ENCODE measurements at places on chromosomes 5 and 9.

- no peak for DNase-seq
Measured at GRCh38 chr9:105299190-105299854, 54.9 kb downstream of the SLC44A1 start.

DNA sequence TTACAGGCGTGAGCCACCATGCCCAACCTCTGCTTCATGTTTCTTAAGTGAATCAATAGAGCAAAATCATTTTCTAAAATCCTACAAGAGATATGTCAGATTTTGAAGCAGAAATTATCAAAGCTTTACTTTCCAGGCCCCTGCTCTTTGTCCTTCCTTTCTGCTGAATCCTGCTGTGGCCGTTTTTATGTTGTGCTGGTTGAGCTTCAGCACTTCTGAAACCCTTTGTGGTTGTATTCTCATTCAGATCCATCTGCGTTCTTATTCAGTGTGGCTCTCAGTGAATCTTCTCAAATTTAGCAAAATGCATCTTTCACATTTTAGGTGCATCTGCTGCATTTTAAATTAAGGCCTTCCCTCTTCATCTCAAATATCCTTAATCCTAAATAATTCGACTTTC is 26.0 kb downstream of the JMY start:
- DNase-seq = no peak

DNA sequence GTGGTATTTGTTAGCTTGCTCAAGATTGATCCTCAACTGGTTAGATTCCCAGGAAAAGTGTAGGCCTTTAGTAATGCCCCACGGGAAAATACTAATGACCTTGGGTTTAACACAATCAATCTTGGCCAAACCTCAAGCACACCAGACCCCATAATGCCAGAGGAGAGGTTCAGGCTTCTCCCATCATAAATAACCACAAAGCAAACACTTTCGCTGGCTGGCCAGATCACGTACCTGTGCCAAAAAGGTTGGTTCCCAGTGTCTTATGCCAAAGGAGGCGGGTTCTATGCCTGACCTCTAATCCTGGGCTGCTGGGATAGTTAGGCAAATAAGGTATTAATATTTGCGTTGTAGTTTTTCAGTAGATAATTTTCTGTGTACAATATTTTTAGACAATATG is 379.2 kb upstream of the CDH18 start:
- no peak for DNase-seq

GRCh38 chr9:108093773-108094675 is 604.5 kb upstream of the KLF4 start:
- no peak for DNase-seq

DNA sequence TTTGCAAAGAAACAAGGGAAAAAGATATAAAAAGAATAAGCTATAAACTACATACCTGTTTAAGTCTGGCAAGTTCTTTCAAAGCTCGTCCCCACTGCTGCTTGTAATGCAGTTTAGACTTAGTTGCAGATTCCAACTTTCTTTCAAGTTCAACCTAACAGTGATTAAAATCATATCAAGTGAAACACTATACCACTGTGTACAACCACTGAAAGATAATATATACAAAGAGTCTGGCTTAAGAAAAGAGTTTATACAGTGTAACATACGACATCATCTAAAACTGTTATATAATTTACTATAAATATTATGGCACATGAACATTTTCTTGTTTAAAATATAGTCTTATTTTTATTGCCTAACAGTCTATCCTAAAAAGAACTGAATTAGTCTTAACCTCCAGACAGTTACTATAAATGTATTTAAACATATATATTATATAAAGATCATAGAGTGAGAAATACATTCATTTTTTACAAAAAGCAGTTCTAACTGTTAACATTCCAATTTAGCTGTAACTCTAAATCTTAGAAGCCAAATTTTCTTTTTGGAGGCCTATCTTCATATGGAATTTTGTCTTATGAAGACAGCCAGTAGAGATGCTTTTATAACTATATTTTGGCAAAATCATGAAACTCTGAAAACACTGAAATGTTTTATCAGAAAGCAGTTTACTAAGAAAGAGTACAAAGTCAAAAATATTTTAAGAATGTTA is 58.6 kb downstream of the CEP120 start:
- DNase-seq = no peak

GRCh38 chr5:117266280-117266679 is 691.7 kb upstream of the SEMA6A start:
- no peak for DNase-seq

- DNase-seq = peak; percentile 4
Measured at GRCh38 chr9:134961331-134962064, 43.8 kb upstream of the FCN1 start.

- no peak for DNase-seq
Measured at GRCh38 chr9:76943054-76943453, 37.1 kb upstream of the PRUNE2 start.

GRCh38 chr5:143192191-143192900 is 211.1 kb downstream of the NR3C1 start:
- DNase-seq = no peak

DNA sequence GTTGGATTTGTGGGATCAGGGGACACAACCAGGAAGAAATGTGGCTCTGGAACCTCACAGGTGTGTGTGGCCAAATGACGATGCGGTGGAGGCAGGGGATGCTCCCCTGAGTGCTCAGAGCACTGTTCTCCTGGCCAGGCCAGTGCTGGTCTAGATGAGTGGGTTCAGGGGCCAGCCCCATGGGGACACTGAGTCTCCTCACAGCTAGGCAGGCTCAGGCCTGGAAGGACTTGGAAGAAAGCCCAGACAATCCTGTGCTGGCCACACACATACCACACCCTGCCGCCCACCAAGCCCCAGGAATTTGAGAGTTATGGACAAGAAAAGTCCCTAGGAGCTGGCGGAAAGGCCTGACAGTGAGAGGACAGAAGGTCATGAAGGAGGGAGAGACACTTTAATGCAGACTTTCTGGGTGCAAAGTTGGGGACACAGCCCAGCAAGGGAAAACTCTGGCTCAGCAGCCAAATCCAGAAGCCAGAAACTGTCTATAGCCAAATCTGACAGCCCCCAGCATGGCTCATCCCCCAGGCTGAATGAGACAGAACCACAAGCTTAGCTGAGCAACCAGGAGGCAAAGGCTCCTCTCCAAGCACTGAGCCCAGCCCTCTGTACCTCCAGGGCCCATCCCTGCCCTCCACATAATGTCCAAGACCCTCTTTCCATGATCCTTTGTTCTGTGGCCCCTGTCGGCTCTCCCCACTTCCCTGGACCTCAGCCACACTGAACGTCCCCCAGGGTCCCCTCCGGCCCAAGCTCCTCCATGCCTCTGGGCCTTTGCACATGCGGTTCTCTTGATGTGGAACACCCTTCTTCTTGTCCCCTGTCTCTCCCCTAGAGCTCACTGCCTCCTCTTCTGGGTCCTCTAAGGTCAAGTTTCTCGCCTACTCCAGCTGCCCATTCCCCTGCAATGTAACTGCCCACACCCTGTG is 22.4 kb downstream of the LHX6 start:
- no peak for DNase-seq

DNA sequence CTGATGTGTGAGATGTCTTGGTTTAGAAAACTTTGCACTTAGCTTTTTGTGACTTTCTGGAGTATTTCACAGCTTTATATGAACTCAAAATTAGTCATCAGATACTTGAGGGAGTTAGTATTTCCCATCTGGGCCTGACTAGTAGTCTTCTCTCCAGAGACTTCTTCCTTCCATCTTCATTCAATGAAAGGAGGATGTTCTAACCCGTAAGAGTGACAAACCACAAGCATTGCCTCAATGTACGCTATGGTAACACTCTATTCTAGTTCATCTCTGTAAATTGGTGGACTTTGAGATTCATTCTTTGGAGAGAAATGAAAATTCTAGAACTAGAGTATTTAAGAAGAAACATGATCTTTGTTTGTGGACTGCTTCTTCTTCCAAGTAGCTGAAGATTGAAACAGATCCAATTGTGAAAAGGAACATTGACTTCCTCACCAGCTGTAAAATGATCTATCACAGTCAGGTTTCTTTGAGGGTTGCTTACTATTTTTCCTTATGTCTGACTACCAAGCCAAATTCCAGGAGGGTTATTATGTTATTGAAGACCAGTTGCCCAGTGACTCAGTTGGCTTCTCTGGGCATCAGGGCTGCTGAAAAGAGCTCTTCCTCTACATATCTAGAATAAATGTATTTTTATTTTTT is 157.6 kb downstream of the SLC12A2 start:
- DNase-seq = no peak

- DNase-seq = no peak
Measured at GRCh38 chr5:173507171-173507570, 109.3 kb downstream of the BOD1 start.

- no peak for DNase-seq
Measured at GRCh38 chr9:136228107-136228875, 17.3 kb downstream of the QSOX2 start.

GRCh38 chr9:79266986-79267385 is 304.8 kb upstream of the TLE4 start:
- DNase-seq = no peak

- DNase-seq = no peak
Measured at GRCh38 chr5:8788246-8788645, 757.6 kb downstream of the SEMA5A start.

- no peak for DNase-seq
Measured at GRCh38 chr5:92969191-92969780, 611.7 kb downstream of the NR2F1-AS1 start.

GRCh38 chr9:135840107-135840506 is 67.2 kb downstream of the CAMSAP1 start:
- DNase-seq = no peak

GRCh38 chr9:123406016-123406415 is 50.0 kb downstream of the CRB2 start:
- DNase-seq = no peak

- no peak for DNase-seq
Measured at GRCh38 chr5:113249206-113249605, 185.6 kb downstream of the TSSK1B start.

DNA sequence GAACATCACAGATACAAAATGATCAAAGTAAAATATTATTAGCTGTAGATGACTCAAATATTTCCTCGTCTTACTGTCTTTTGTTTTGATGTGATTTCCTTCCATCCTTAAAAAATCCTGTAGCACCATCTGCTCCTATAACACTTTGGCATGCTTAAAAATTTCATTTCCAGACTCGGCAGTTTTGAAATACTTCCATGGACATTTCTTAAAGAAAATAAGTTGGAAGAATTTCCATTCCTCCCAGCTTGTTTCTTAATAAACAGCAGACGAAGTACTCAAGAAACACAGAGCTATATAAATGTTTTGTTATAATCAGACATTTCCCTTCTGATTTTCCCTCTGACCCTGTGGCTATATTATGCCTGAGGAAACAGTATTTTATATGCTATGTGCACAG is 41.2 kb upstream of the SVEP1 start:
- DNase-seq = no peak

- DNase-seq = no peak
Measured at GRCh38 chr5:96663608-96664007, 1.4 kb downstream of the CAST start.

- DNase-seq = no peak
Measured at GRCh38 chr9:120545701-120546550, 34.0 kb downstream of the CDK5RAP2 start.

- no peak for DNase-seq
Measured at GRCh38 chr9:133523106-133523505, 1.7 kb downstream of the MYMK start.

GRCh38 chr5:169746147-169746694 is 109.1 kb downstream of the DOCK2 start:
- DNase-seq = no peak

GRCh38 chr5:32138839-32139493 is 35.2 kb downstream of the GOLPH3 start:
- DNase-seq = no peak

GRCh38 chr5:167814828-167815227 is 476.6 kb upstream of the WWC1 start:
- DNase-seq = no peak

GRCh38 chr9:134158753-134159392 is 5.5 kb downstream of the RNU6ATAC start:
- DNase-seq = no peak

DNA sequence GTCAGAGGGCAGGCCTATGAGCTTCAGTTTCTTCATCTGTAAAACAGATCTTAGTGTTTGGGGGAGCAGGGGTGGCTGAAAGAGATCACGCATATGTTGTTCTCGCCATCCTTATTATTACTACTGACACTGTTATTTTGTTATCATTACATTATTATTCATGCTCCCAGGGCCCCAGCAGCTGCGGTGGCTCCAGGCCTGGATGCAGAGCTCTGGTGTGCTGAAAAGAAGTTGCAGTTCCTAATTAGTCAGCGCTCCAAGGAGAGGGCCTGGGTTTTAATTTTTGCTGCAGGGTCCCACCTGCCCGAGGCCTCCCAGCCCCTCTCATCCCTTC is 19.5 kb downstream of the CXXC5 start:
- no peak for DNase-seq

DNA sequence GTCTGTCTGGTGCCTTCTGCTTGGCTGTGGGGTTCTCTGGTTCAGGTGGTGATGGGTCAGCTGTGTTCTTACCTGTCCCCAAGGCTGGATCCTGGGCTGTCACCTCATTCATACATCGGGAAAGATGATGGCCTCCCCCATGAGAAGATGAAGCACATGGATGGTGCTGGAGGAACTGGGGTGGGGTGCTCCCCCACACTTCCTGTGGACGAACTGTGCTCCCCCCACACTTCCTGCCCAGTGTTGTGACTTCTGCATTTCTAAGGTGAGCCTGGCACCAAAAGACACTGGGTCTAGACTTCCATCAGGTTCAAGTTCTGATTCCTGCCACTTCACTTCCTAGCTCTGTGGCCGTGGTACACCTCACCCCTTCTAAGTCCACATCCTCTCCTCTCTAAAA is 4.3 kb upstream of the SURF6 start:
- DNase-seq = no peak

DNA sequence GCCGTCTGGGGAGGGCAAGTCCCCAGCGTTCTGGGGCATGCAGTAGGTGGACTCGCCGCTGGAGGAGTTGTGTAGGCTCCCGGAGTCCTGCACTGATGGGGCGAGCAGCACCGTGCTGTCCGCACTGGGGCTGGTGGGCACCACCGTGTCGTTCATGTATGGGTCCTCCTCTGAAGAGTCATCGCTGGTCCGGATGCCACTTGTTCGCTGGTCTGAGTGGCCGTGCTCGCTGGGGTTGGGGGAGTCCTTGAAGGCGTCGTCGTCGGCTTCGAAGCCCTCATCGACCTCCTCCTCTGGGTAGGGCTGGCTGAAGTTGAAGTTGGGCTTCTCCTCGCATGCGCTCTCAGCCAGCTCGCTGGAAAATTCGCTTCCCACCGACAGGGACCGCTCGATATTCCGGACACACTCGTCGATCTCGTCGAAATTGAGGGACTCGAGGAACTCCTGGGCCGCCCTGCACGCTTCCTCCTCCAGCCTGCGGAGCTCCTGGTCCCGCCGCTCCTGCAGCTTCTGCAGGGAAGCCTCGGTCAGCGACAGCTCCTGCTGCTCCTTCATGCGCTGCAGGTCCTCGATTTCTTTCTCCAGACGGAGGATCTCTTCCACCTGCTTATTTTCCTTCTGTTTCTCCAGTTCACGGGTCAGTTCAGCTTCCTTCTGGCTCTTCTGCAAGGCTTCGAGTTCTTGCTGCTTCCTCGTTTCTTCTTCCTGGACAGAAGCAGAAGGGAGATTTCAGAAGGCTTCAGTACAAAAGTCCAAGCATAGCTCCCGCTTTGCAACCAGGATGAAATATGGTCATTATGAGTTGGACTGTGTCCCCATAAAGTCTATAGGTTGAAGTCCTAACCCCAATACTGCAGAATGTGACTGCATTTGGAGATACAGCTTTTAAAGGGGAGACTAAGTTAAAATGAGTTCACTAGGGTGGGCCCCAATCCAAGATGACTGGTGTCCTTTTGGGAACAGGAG is 84.6 kb upstream of the RETREG1 start:
- no peak for DNase-seq

GRCh38 chr5:18944771-18945170 is 1043.2 kb downstream of the CDH18 start:
- DNase-seq = no peak

Measured in T-helper 17 cell (primary cell).